ENCODE measurements at places on chromosomes 13 and 19. TPM values are rescaled to one million over a fixed set of nuclear protein-coding genes. Genes with fewer than 3 reads are reported as not detected.

GRCh38 chr13:110902370-110902769 is 12.5 kb downstream of the ANKRD10 start:
- H3K4me1 ChIP-seq = peaks cover 16% of the 10 kb centered on the region
- no peak overlapping the region for H3K27ac ChIP-seq
- no peak for DNase-seq
- H3K4me3 ChIP-seq = no peak overlapping the region

The TMEM91 gene
- total RNA-seq = 6.0 TPM

- H3K27ac ChIP-seq = no peak overlapping the region
- no peak overlapping the region for H3K4me3 ChIP-seq
- DNase-seq = peak; percentile 60
- peaks cover 7% of the 10 kb centered on the region for H3K4me1 ChIP-seq
Measured at GRCh38 chr19:41746593-41747227, 8.6 kb upstream of the CEACAM6 start.

GRCh38 chr13:46796129-46796514 is 839 bp downstream of the ESD start:
- H3K4me3 ChIP-seq = peak overlapping the region; percentile 92
- peaks cover 12% of the 10 kb centered on the region for H3K36me3 ChIP-seq
- peak overlapping the region; percentile 97 for H3K27ac ChIP-seq
- no peaks in the 10 kb centered on the region for H3K27me3 ChIP-seq

The ODAD3 gene
- 0.15 TPM for total RNA-seq

The ZIM2 gene
- not detected for total RNA-seq

DNA sequence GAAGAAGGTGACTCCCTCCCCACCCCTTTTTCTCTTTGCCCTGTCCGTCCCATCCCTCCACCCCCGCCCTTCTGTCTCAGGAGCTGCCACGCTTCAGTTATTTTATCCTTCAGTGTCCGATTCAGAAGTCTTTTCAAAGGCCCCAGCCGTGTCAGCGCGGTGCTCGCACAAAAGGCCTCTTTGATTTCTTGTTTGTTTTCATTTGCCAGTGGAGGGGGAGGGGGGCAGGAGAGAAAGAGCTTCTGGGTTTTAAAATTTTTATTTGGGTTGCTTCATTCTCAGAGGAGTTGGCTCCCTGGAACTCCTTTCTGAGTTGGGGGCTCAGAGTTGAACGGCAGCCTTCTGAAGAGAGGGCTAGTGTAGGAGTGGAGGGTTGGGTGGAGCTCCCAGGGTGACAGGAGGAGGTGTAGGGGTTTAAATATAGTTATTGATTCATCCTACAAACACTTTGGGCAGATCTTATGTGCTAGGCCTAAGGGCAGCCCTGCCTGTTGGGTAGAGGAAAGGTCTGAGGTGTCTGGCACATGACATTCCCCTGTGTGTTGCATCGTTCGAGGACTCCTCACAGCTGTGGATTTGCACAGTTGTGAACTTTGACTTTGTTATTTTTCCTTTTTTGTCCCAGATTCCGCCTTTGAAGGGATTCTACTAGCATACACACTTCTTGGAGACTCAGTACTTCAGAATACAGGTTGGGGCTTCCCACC is 36.8 kb downstream of the NFIX start:
- no peak overlapping the region for H3K4me3 ChIP-seq
- DNase-seq = no peak
- H3K36me3 ChIP-seq = no peaks in the 10 kb centered on the region
- H3K27me3 ChIP-seq = peaks cover 19% of the 10 kb centered on the region
- H3K27ac ChIP-seq = no peak overlapping the region

DNA sequence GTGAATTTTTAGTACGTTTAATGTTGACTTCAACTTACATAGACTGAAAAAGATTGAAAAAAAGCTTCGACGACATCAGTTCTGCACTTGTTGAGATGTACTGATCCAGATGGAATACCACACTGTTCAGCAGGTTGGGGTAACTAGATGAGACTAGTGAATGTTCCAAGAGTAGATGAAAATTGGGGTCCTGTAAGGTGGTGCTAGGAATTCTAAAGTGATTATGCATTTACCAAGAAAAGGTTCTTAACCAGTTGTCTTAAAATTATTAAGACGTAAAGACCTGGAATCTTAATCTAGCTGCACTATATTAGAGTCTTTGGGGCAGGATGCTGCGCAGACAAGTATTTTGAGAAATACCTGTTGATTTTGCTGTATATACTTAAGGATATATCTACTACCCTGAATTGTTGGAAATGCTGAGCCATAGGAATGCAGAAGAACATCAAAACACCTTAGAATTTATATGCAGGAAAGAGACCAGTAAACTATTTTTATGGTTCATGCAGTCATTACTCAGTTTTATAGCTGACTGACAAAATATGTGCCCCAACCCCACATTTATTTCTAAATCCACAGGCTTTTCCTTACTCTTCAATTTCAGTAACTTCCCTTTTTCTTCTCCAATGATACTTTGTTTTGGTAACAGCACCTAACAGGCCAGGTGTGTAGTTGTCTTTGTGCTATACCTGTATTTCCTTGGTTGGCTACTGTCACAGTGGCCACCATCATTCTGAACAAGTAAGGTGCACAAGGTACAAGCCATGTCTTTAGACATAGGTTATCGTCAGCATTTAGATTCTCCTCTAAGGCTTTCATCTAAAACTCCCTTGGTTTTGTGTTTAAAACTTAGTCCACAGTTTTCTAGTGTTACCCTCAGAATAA is 8.6 kb downstream of the MIR17HG start:
- no peak overlapping the region for H3K27ac ChIP-seq
- H3K27me3 ChIP-seq = no peaks in the 10 kb centered on the region
- H3K4me3 ChIP-seq = no peak overlapping the region
- H3K36me3 ChIP-seq = peaks cover 63% of the 10 kb centered on the region
- peaks cover 29% of the 10 kb centered on the region for H3K4me1 ChIP-seq

- H3K27me3 ChIP-seq = no peaks in the 10 kb centered on the region
- peaks cover 8% of the 10 kb centered on the region for H3K4me1 ChIP-seq
- DNase-seq = no peak
- peaks cover 10% of the 10 kb centered on the region for H3K36me3 ChIP-seq
Measured at GRCh38 chr19:56161534-56161933, 14.3 kb upstream of the GALP start.

DNA sequence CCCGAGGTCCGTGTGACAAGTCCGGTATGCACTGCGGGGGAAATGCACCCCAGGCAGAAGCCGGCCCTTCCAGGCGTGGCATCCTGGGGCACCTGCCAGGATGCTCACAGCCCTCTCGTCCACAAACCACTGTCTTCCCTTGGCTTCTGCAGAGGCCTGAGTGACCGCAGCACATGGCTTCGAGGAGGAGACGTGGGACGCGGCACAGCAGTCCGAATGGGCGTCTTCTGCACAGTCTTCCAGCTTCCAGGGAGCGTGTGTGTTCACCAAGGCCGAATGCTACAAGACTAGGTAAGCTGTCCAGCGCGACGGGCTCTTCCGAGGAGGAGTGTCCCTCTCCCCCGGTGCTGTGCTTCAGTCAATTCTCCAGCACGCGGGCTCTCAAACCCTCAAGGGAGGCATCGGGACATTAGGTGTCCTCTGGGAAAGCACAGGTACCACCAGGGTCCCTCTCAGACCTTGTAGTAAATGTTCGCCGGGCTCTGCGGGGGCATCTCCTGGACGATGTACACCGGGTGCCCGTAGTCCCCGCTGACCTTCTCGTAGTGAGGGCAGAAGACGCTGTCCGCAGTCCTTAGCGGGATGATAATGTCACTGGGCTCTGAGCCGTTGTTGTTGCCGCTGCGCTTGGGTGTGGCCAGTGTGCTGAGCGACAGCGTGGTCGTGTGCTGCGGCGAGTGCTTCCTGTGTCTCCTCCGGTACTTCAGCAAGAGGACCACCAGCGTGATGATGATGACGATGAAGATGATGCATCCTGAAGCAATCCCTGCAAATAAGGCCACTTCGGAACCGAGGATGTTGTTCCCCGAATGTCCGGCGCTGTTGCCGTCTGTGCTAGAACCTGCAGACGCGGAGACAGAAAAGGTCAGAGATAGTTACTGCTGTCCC is 42.6 kb downstream of the EFNB2 start:
- peaks cover 21% of the 10 kb centered on the region for H3K4me1 ChIP-seq
- no peak for DNase-seq
- no peak overlapping the region for H3K4me3 ChIP-seq
- H3K36me3 ChIP-seq = no peaks in the 10 kb centered on the region
- H3K27me3 ChIP-seq = peaks cover 67% of the 10 kb centered on the region

The PIAS4 gene
- total RNA-seq = 34.0 TPM

- H3K27ac ChIP-seq = peak overlapping the region; percentile 11
- no peaks in the 10 kb centered on the region for H3K27me3 ChIP-seq
- peak overlapping the region; percentile 98 for H3K4me3 ChIP-seq
- DNase-seq = no peak
- H3K36me3 ChIP-seq = peaks cover 62% of the 10 kb centered on the region
Measured at GRCh38 chr19:54451331-54451871, 2.4 kb downstream of the LENG8 start.

DNA sequence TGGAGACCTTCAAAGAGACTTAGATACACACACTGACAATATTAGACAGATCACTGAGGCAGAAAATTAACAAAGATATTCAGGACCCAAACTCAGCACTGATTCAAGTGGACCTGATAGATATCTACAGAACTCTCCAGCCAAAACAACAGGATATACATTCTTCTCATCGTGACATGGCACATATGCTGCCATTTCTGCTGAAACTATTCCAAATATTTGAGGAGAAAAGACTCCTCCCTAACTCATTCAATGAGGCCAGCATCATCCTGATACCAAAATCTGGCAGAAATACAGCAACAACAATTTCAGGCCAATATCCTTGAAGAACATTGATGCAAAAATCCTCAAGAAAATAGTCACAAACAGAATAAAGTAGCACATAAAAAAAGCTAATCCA is 53.3 kb downstream of the TRPC4 start:
- no peak for DNase-seq
- H3K4me1 ChIP-seq = no peaks in the 10 kb centered on the region
- no peak overlapping the region for H3K27ac ChIP-seq
- no peak overlapping the region for H3K4me3 ChIP-seq
- H3K27me3 ChIP-seq = no peaks in the 10 kb centered on the region
- H3K36me3 ChIP-seq = no peaks in the 10 kb centered on the region

The ZNF416 gene
- 5.7 TPM for total RNA-seq

The ZNF223 gene
- total RNA-seq = 0.20 TPM

- H3K36me3 ChIP-seq = no peaks in the 10 kb centered on the region
- no peaks in the 10 kb centered on the region for H3K27me3 ChIP-seq
- no peak overlapping the region for H3K27ac ChIP-seq
- H3K4me3 ChIP-seq = no peak overlapping the region
Measured at GRCh38 chr13:96667294-96668018, 326.8 kb downstream of the OXGR1 start.

DNA sequence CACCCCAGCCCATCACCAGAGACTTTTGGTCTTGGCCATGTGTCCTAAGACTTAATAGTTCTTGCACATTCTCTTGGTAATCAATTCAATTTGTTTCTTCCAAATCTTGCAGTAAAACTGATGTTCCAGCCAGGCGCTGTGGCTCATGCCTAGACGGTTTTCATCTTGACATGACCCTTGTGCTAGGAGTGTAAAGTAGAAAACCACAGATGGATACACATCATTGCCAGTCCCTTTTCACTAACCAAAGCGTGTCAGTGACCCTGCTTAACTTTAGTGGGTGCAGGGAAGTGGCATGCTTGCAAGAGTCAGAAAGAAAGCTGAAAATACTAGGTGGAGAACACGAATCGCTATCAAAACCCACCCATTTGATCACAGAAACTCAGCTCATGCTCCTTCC is 18.0 kb upstream of the CD70 start:
- H3K27ac ChIP-seq = no peak overlapping the region
- no peak overlapping the region for H3K4me3 ChIP-seq
- peaks cover 24% of the 10 kb centered on the region for H3K27me3 ChIP-seq
- H3K36me3 ChIP-seq = peaks cover 8% of the 10 kb centered on the region
- H3K4me1 ChIP-seq = peaks cover 37% of the 10 kb centered on the region

DNA sequence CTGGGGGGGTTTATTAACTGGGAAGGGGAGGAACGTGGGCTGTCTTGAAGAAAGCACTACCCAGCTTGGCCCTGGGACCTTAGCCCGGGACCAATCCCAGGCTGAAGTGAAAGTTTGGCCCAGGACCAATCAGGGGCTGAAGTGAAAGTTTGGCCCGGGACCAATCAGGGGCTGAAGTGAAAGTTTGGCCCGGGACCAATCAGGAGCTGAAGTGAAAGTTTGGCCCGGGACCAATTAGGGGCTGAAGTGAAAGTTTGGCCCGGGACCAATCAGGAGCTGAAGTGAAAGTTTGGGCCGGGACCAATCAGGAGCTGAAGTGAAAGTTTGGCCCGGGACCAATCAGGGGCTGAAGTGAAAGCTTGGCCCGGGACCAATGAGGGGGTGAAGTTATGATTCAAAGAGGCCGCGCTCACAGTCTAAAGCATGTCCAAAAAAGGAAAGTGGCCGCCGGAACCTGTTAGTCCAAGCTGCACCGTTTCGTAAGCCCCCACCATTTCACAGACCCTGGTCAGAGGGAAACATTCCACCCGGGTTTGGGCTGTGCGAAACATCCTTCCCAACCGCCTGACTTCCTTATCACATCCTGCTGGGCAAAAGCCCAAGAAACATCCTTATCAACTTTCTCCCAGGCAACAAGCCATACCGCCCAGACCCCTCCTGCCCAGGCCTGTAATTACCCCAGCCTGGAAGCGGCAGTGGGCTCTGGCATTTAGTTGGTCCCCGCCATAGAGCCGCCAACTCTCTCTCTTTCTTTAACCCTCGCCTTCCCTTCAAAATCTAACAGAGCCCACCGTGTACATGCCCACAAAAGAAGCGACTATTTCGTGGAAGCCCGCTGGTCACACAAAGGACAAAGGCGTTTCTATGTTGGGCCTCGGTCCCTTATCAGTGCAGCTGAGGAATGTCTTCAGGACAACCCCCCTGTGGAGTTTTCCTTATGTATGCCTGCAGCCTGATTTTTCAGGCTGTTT is 1.1 kb downstream of the ZNF850 start:
- peak overlapping the region; percentile 93 for H3K27ac ChIP-seq
- peaks cover 49% of the 10 kb centered on the region for H3K36me3 ChIP-seq
- no peaks in the 10 kb centered on the region for H3K27me3 ChIP-seq
- peaks cover 22% of the 10 kb centered on the region for H3K4me1 ChIP-seq
- DNase-seq = peak; percentile 77

GRCh38 chr13:40440990-40441820 is 225.2 kb downstream of the FOXO1 start:
- H3K36me3 ChIP-seq = no peaks in the 10 kb centered on the region
- no peak for DNase-seq
- no peak overlapping the region for H3K4me3 ChIP-seq
- H3K27me3 ChIP-seq = no peaks in the 10 kb centered on the region

DNA sequence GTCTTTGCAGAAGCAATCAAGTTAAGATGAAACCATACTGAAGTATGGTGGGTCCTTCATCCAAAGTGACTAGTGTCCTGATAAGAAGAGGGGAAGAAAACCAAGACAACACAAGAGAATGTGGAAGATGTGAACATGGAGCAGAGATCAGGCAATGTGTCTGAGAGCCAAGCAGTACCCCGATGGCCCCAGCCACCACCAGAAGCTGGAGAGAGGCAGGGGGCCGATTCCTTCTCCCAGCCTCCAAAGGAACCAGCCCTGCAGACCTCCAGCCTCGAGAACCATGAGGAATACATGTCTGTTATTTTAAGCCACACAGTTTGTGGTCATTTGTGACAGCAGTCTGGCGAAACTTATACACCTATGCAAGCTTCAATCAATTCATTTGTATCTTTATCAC is 93.2 kb downstream of the IRS2 start:
- no peak overlapping the region for H3K4me3 ChIP-seq
- no peak overlapping the region for H3K27ac ChIP-seq
- DNase-seq = no peak
- no peaks in the 10 kb centered on the region for H3K36me3 ChIP-seq
- H3K27me3 ChIP-seq = peaks cover 6% of the 10 kb centered on the region

The VSTM2B gene
- total RNA-seq = not detected

The EPS8L1 gene
- total RNA-seq = 9.8 TPM

- H3K27me3 ChIP-seq = no peaks in the 10 kb centered on the region
- no peak for DNase-seq
- H3K4me3 ChIP-seq = no peak overlapping the region
- H3K4me1 ChIP-seq = peaks cover 11% of the 10 kb centered on the region
Measured at GRCh38 chr19:927351-927779, 1.5 kb downstream of the ARID3A start.

Data from activated CD8-positive, alpha-beta memory T cell treated with anti-CD3 and anti-CD28 coated beads, Interleukin-2, amount 10 ng/mL, durations not matched to agents 7 days and 5 days (primary cell).